CMK (cell line): ENCODE measurements at places on chromosomes 1 and 21.

DNA sequence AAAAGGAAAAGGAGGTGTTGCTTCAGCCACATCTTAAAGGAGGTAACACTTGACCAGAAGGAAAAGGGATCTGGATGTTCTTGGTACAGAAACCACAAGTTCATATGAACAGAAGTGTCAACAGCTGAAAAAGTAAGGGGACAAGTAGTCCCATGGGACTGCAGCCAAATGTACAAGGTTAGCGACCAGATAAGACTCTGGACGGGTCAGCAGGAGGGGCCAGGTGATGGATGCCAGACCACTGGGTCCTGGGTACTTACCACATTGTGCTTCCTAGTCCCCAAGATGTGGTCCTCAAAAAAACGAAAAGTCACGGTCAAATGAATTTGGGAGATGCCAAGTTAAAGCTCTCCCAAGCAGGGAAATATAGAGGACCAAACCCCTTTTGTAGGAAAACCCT, 16.6 kb upstream of the BMP8A start:
- DNase-seq, result no peak

- DNase-seq, result no peak
Observed at GRCh38 chr1:244636488-244637259, 16.3 kb upstream of the DESI2 start.

DNA sequence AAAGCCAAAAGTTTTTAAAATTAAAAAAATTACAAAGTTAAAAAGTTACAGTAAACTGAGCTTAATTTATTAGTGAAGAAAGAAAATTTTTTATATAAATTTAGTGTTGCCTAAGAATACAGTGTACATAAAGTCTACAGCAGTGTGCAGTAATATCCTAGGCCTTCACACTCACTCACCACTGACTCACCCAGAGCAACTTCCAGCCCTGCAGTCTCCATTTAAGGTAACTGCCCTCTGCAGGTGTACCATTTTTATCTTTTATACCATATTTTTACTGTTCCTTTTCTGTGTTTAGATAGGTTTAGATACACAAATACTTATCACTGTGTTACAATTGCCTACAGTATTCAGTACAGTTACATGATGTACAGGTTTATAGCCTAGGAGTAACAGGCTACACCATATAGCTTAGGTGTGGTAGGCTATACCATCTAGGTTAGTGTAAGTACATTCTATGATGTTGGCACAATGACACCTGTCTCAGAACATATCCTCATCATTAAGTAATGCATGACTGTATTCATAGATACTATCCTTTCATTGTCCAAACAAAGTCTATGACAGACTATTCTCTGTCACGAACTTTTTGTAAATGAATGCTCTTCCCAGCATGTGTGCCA, 78.6 kb upstream of the PBX1 start:
- DNase-seq, result no peak

GRCh38 chr1:181646710-181647109, 163.4 kb downstream of the CACNA1E start:
- DNase-seq, result no peak

GRCh38 chr1:10759413-10760200, 36.8 kb downstream of the CASZ1 start:
- no peak for DNase-seq

GRCh38 chr1:87113313-87113712, 198.9 kb downstream of the HS2ST1 start:
- no peak for DNase-seq

- DNase-seq, result no peak
Observed at GRCh38 chr1:223652436-223652941, 13.0 kb downstream of the CAPN8 start.

DNA sequence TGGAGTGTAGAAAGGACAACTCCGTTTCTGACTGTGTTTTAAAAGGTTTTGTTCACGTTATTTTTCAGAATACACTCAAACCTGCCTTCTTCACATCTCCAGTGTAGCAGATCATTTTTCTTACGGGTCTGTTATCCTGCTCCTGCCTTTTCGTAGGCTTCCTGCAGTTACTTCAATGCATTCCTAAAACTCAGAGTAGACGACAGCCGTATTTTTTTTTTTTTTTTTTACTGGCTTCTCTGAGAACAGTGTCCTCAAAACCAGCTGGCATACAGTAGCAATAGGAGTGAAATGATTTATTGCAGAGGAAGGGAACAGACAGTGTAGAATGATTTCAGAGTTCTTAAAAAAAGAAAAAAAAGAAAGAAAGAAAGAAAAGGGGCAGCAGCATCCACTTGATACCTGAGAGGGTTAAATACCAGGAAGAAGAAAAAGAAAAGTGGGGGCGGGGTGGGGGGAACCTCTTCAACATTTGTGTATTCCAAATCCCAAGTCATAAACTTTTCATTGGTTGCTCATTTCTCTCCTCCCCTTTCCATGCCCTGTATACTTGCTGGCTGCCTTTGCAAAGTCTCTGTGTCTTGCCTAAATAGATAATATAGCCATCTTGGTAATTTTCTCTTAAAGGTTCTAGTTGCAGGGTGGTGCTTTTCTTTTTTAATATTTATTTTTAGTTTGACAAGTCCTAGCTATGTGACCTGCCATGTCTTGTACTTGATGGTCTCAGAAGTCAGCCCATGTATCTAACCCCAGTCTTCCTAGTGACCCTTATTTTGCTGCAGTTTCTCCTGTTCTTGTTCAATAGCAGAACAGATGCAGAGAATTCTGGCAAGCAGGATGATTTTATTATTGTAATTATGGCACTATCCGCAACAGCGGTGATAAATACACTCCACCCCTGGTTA, 2.8 kb downstream of the TGFB2 start:
- no peak for DNase-seq

GRCh38 chr1:231241750-231242149, 738 bp downstream of the GNPAT start:
- DNase-seq, result no peak

GRCh38 chr1:186240436-186240835, 134.6 kb downstream of the TPR start:
- no peak for DNase-seq

- no peak for DNase-seq
Observed at GRCh38 chr1:106254748-106255147, 801.7 kb upstream of the PRMT6 start.

DNA sequence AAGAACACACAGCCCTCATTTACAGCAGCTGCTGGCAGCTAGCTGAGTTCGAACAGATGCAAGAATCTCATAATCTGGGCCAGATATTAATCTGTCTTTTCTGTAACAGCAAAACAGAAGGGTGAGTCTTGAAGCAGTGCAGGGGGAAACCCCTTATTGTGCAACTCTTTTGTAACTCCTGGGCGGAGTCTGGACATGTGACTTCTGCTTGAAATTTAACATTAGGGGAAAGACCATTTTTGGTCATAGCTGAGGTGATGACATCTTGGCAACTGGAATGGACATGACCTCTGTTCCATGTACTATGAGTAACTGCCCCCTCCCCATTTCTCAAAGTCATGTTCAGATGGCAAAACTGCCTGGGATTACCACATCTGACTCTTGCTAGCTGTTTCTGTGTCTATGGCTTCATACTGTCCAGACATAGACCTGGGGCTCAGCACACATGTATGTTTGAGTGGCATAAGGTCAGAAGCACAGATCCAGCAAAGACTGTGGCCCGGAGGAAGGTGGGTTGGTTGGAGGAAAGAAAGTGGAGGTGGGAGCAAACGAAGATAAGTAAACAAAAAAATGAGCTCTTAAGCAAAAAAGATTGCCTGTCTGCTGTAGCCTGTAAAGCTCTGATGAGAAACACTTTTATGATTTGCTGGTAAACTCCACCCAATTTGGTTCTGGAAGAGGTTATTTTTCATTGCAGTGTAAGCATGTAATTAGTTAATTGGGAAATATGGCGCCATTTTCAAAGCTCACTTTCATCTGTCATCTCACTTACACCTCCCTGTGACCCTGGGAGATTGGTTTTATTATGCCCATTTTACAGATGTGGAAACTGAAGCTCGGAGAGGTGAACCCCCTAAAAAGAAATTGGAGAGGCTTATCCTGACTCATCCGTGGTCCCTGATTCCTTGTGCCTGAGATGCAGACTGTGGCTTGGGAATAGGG, 26.1 kb downstream of the ETS2 start:
- DNase-seq, result peak; percentile 71

DNA sequence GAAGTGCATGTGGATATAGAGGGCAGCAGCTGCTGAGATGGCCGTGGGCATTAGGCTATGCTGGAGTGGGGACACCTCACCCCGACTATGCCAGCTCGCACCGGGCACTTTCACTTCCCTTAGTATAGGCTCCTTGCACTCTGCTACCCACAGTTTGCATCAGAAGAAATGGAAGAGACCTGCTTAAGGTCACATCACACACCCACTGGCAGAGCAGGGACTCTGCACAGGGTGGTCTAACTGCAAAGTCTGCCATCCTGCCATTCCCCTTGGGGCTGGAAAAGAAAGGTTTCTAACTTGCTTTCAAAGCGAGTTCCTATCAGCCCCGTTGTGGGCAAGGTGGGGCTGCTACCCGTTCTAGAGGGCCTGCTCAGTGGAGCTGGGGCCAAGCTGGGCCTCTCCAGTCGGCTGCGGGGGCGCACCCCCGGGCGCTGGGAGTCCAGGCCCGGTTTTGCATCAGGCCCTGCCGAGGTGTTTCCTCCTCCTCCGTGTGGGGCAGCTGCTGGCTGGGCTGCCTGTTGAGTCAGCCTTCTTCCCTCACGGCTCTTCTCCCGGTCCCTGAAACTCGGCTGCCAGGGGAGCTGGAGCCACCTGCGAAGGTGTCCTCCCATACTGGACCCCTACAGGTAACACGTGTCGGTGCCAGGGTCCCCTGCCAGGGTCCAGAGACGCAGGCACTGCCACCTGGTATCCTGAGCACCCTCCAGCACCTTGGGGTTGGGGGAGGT, at the start of gene SYTL1:
Gene SYTL1, plus strand, starts transcription at position 498 of the 728 bp plus-strand sequence. CDS start 3,313 bp downstream, outside the sequence.
- DNase-seq, result peak; percentile 64

GRCh38 chr1:59317343-59317742, 20.4 kb downstream of the FGGY start:
- DNase-seq, result no peak

DNA sequence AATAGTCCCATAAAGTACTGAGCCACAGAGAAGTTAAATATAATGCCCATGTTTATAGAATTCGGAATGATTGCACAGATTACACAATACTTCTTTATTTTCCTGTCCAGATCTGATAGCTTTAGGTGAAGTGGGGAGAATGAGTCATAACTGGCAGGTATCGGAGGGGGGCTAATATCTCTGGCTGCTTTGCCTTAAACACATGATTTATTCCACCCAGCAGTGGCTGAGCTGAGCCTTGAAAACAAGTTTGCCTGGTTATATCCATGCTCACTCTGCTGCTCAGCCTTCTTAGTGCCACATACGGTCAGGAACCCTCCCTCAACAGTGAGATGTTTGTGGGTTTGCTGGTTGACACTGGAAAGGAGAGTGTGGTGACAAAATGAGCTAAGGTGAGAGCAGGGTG, 119.7 kb upstream of the ZNF648 start:
- no peak for DNase-seq

DNA sequence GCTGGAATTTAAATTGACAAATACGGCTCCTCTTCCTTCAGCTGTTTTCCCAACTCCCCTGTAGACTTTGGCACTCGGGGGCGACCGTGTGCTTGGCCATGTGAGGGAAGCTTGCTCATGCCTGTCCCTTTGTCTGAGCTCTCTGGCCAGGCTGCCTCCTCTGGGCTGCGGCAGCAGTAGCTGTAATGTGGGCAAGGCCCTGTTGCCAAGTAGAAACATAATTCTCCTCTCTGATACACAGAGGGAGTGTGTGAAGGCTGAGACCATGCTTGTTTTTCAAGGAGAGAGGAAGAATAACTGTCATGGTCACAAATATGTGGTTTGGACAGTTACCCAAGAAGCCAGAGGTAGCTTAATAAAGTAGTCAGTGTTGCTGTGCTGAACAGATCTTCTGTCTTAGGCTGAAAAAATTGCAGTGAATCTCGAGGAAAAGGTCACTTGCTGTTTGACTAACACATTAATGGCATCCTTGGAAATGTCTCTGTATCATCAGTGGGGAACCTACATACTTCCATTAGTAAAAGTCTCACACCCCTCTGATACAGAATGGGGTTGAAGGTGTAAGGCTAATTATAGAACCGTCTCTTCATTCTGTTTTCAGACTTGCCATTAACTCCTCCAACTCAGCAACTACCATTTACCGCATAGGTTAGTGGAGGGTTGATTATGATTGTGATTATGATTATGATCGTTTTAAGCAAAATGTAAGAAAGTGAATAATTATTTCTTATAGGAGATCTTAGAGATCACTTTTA, 94.6 kb downstream of the TGFB2 start:
- no peak for DNase-seq

DNA sequence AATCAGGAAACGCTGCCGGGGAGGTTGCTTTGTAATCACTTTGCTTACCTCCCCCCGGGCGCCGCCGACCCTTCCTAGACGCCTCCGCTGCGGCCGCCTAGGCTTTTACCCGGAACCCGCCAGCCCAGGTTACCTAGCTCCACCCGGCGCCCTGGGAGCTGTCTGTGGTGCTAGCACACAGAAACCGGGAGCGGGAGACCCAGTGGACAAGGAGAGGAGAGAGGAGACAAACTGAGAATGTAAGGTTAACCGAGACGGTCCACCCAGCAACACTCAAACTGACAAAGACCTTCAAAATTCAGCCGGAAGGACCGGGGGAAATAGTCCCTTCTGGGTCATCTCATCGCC, 9.8 kb downstream of the BARHL2 start:
- DNase-seq, result no peak

DNA sequence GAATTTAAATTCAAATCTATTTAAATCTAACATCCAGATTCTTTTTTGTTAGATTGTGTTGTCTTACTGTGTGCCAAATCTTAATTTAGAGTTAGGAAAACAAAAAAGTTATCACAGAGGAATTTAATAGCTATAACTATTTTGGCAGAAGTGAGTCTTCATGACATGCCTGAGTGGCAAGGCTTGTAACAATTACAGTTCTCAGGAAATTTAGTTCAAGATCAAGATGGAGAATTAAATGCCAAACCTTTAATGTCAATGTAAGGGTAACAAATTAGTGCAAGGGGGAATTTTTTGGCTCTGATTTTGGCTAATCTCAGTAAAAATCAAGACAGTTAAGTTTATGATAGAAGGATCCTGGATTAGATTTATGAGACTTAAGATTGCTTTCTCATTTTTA, 58.4 kb downstream of the GDAP2 start:
- DNase-seq, result no peak

DNA sequence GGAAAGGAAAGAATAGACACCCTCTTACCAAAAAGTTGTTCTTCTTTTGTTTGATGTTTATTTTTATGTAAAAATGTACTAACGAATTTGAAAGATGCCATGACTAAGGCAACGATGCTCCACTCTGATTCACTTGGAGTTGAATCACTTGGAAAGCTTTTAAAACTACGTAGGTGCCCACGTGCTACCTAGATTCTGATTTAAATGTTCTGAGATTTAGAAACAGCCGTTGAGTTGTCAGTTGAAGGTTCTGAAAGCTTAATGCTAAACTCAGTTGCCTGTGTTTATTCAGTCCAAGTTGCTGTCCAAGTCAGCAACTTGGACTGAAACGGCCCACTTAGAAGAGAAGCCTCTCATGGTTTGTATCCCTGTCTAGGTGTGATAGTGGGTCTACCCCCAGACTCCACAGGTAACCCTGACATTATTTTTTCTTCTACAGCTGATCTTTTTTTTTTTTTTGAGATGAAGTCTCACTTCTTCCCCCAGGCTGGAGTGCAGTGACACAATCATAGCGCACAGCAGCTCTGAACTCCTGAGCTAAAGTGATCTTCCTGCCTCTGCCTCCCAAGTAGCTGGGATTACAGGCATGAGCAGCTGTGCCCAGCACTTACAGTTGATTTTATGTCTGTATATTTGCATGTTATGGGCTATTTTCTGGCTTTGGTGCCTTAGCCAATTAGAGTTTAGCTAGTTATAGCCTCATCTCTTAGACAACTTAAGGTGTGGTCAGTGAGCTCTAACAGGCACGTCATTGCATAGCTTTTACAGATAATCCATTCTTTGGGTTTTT, 1.4 kb upstream of the VAMP4 start:
- no peak for DNase-seq

GRCh38 chr1:111882559-111882958, 106.9 kb downstream of the KCND3 start:
- DNase-seq, result no peak
